ENCODE measurements at places on chromosomes 11 and 22. TPM values are rescaled to one million over a fixed set of nuclear protein-coding genes. Genes with fewer than 3 reads are reported as not detected.
A peak's percentile ranks its signal among the peaks of the same experiment; 100 is the strongest.

DNA sequence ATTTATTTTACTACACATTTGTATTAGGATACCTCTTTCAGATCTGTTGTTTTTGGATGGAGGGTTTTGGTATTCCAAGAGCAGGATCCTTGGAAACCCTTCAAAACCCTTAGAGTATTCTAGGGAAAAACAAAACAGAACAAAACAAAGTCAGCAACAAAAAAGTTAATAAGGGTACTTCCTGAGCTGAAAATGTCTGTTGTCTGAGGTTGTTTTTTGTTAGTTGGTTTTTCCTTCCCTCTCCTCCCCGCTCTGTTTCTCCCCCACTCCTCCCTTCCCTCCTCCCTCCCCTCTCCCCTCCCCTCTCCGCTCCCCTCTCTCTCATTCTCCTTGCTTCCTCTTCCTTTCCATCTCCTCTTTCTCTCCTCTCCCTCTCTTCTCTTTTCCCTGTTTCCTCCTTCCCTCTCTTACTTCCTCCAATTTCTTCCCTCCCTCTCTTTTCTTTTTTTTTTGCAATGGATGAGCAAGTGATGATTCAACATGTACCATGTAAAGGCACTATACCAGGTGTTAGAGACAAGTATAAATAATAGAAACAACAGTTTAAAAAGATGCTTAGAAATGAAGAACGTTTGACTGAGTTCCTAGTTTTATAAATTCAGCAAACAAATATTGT is 160.6 kb downstream of the TMEM135 start:
- H3K36me3 ChIP-seq, result peaks cover 1% of the 10 kb centered on the region
- no peak for DNase-seq
- no peaks in the 10 kb centered on the region for H3K4me1 ChIP-seq
- H3K4me3 ChIP-seq, result no peak overlapping the region
- no peak overlapping the region for H3K27ac ChIP-seq

DNA sequence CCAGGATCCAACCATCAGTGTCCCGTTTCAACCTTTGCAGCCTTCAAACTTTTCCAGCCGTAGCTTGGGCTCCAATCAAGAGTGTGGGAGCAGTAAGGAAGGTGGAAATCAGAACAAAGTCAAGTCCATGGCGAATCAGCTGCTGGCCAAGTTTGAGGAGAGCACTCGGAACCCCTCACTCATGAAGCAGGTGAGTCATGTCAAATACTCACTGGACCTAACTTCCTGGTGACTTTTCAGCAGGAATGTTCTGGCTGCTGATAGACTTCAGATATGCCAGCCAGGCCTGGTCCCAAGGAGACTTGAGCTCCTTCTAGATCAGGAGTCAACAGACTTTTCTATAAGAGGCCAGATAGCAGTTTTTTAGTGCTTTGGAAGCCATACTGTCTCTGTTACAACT is 129.0 kb downstream of the MICAL2 start:
- H3K27ac ChIP-seq, result no peak overlapping the region
- peaks cover 41% of the 10 kb centered on the region for H3K36me3 ChIP-seq
- H3K4me3 ChIP-seq, result no peak overlapping the region
- no peaks in the 10 kb centered on the region for H3K27me3 ChIP-seq
- peaks cover 53% of the 10 kb centered on the region for H3K4me1 ChIP-seq
- DNase-seq, result no peak

DNA sequence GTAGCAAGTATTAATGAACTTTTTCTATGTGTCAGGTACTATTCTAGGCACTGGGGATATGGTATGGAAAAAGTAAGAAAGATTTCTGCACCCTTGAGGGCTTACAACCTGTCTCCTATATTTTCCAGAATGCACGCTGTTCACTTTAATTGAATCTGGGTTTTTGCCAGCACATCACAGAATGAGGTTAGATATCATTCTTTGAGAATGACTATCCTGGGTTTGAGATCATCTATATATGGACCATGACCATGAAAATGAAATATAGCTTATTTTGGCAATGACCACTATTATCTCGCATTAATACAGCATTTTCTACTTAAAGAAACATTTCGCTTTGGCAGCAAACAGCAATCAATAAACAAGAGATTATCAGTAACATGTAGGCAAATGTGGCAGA is 46.9 kb downstream of the C11orf71 start:
- H3K4me1 ChIP-seq, result no peaks in the 10 kb centered on the region
- no peak overlapping the region for H3K27ac ChIP-seq
- no peak for DNase-seq

DNA sequence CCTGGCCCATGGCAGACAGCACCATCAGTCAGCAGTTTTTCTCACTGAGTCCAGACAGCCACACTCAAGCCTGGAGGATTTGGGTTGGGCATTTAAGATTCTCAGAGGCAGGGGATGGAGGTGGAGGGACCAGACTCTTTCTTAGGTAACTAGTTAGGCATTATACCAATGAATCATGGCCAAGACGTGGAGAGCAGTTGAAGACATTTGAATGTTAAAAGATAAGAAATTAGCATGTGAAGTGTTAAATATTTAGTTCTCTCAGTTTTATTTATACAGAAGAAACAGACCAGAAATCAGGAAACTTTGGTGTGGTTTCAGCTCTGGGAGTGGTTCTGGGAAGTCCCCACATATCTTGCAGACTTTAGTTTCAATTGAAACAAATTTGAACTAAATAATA is 9.9 kb downstream of the GTF2H1 start:
- peak overlapping the region; percentile 80 for H3K27ac ChIP-seq
- H3K4me3 ChIP-seq, result peak overlapping the region; percentile 9
- no peaks in the 10 kb centered on the region for H3K27me3 ChIP-seq
- peaks cover 45% of the 10 kb centered on the region for H3K4me1 ChIP-seq
- peaks cover 52% of the 10 kb centered on the region for H3K36me3 ChIP-seq

Gene SLC22A25
- total RNA-seq, result not detected

All from activated CD4-positive, alpha-beta T cell treated with anti-CD3 and anti-CD28 coated beads for 36 hours (primary cell).